ENCODE measurements at places on chromosomes 2 and 18.

- no peak for DNase-seq
These were observed 318.8 kb upstream of the EPAS1 start for GRCh38 chr2:45978302-45978859.

DNA sequence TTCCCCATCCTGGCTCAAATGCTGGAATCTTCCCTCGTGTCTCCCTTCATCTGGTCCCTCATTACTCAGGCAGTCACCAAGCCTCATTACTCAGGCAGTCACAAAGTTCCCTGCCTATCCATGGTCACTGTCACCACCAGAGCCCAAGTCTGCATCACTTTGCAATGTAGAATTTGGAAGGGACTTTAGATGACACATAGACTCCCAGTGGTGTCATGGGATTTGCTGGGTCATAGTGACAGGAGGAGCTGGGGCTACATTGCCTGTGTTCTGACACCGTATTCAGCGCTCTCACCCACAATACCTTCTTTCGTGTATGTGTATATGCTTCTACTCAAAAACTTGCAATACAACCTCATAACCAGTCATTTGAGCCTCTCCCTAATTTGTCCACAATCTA is 2.1 kb upstream of the EMILIN1 start:
- no peak for DNase-seq

DNA sequence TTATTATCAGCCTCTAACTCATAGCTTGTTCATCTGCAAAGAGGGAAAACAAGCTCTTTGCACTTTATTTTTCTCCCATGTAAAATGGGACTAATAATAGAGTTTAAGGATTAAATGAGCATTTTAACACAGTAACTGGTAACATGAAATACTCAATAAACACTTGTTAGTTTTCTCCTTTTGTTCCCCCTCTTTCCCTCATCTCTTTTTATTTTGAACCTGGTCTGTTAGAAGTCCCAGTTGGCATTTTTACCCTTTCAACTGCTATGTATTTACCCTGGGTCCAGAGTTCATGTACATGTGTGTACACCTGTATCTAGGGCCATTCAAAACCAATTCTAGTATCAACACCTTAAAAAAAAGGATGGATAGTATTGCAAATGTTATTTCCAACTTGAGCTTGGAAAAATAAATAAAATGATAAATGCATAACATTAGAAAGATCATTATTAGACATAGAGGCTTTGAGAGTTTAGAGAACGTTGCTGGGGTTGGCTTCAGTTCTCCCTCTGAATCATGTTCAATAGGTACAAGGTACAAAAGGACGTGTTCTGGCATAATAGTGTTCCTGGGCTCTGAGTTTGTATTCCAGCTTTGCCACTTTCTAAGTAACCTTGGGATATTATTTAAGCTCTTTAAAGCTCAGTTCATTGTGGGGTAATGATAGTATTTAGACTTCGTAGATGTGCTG is 5.2 kb upstream of the VPS54 start:
- no peak for DNase-seq

GRCh38 chr18:79750980-79751571 is 46.7 kb upstream of the KCNG2 start:
- DNase-seq: no peak

- DNase-seq: no peak
These were observed 29.9 kb upstream of the AGAP1 start for GRCh38 chr2:235463893-235464292.

DNA sequence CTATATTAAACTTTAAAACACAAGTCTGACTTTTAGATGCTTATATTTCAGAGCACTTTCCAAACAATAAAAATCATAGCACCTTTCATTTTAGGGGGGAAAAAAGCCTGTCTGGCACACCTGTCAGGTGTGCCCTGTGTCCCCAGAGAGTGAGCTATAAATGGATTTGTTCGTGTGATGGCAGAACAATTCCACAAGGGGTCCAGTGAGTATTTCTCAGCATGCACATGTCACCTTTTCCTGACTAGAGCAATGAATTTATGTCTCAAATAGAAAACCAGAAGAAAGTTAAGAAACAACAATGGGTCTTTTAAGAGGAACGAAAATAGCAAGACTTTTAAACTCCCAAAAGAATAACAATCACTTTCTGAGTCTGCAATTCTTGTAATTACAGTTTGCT is 55.9 kb downstream of the ACVR1C start:
- DNase-seq: no peak

GRCh38 chr2:120908314-120908975 is 172.8 kb downstream of the GLI2 start:
- DNase-seq: no peak

DNA sequence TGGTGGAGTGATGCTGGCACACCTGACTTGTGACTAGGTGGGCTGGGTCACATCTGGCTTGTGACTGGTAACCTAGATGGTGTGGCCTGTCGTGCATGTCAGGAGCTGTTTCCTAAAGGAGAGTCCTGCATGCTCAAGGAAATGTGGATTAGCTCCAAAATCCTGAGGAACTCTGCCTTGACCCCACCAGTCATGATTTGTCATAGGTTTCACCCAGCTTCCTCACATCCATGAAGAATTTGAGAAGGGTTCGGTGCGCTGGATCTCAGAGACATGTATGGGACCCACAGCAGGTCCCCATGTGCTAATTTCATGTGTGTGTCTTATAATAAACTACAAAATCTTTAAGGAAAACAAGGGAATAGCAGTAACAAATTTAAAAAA is 107.2 kb downstream of the COL6A3 start:
- no peak for DNase-seq

DNA sequence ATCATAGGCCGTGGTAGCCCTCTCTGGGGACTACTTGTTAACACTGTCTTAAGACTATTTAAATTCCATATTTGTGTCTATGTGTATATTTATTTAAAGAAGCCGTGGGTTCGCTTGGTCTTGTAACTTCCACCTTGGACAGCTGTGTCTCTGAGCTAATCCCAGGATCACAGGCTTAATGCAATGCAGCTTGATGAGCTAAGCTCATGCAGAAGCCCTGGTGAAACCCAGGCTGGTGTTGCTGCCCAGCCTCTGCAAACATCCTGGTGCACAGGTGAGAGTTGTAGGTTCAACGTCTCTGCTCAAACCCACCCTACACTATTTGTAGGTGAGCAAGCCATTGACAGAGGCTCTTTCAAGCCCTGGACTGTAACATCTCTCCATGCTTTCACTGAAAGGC is 211.8 kb downstream of the FAM210A start:
- DNase-seq: no peak

DNA sequence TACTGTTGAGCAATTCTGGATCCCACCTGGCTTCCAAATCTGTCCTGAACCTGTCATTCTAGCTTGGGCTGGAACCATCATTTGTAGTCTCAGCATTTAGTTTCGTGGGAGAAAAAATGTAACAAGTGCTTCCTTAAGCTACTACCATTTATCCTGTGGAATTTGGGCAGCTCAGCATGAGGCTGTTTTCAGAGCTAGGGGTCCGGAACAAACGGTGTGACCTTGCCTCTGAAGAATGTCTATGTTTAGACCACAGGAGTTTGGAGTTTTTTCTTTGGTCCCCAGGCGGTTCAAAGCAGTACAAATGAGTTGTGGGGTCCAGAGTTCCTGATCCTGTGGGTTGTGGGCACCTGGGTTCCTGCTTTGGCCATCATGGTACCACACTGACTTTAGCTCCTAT is 59.1 kb upstream of the TMEM178A start:
- no peak for DNase-seq

DNA sequence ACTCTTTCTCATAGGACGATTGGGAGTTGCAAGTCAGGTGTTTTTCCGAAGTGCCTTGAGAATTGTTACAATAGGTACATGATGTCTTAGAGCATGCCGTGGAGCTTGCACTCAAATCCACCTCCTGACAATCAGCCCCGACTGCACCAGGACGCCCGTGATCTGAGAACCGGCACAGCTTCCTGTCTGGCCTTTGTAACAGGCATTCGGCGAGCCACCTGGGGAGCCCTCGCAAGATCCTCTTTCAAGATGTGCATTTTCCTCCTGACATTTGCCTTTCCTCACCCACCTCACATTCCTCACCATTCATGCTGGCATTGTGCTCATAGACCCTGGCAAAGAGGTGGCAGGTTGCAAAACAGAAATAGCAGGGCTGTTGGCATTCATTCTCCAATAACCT is 427.3 kb downstream of the GALR1 start:
- DNase-seq: no peak

- DNase-seq: no peak
These were observed 246.6 kb downstream of the SS18 start for GRCh38 chr18:25843791-25844190.

DNA sequence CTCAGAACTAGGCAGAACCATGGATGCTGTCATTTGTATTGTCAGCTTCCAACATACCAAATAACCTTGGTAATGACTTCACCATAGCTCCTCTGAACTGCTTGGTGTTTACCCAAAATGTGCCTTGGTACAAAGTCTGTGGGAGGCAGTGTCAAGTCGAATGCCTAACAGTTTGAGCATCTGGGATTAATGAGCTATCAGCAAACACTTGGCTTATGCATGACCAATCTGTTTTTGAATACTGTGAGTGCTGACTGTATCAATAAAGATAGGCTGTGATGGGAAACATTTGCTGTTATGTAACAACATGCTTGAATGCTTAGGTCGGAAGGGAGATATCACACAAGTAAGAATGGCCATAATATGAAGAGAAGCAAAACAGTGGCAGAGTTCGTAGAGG is 455.4 kb downstream of the CMPK2 start:
- DNase-seq: no peak

DNA sequence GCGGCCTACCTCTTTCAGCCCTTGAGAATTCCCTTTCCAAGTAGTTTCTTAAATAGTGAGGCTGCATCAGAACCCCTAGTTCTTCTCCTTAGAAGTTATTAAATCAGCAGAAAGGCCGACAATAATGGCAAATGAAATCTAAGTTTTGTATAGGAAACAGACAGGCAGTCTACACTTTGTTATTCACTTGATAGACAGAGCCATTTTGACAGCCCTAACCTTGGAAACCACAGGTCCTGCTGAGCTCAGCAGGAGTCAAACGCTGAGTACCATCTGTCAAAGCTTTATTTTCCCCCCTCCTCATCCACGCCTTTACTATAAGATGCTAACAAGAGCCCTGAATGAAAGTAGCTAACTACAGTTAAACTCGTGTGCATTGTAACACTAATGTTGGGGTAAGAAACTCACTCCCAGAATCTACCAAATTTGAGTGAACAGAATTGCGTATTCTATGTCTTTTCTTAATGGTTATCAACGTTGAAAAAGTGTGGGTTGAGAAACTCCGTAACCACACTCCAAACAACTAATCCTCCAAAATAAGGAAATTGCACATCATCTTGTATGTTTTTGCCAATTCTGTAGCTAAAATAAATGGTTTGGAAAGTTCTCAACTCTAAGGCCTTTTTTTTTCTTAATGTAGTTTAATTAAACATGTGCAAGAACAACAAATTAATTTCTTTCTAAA is 90.6 kb upstream of the EFEMP1 start:
- DNase-seq: no peak

DNA sequence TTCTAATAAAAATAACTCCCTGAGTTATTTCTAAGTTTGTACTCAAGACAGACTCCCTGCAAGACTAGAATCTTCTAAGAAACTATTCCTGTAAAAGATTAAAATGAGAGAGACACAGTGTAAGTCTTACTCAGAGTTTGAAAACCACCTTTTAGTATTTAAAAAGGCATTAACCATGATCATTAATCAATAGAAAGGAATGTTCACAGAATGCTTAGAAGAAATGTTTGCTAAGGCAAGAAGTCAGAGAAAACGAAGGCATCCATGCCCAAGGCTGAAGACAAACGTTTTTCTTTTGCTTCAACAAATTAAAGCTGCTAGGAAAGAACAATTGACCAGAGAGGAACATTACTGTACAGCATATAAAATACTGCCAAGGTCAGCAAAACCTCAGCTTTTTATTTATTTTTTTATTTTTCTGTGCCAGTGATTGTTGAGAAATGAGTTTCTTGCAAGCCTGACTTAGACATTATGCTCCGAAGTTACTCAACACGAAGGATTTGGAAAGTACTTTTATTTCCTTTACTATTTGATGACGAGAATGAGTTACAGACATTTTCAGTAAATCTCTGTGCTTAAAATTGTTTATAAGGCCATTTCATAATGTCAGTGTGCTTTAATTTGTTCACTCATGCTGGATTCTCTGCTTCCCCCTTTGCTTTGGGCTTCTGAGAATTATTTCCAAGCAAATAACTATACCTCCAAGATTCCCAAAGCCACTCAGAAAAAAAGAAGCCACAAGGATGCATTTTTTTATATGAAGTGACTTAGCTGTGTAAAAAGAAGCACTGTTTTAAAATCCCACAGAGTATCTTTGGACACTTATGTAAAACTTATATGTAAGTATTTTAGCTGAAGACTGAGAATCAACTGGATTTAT is 20.5 kb downstream of the RND3 start:
- DNase-seq: no peak

- no peak for DNase-seq
These were observed 137.6 kb upstream of the HNMT start for GRCh38 chr2:137826373-137827372.

- no peak for DNase-seq
These were observed 211.6 kb upstream of the SMAD7 start for GRCh38 chr18:49162226-49162864.

- no peak for DNase-seq
These were observed 208.2 kb downstream of the SH3RF3 start for GRCh38 chr2:109337221-109337620.

DNA sequence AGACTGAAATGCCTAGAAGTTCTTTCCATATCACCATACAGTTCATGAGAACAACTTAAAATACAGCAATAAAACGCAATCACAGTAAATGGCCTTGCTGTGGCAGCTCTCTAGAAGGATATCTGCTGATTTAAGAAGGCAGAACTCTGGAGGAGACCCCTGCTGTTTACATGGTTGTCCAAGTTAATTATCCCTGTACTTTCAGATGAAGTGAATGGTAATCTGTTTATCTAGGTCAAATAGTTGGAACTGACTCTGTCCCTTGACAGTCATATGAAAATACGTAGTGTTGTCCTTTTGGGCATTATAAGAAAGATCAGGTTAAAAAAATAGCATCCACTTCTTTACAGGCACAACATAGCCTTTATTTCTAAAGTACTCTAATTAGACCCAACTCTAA is 115.6 kb downstream of the COLEC12 start:
- DNase-seq: no peak

- no peak for DNase-seq
These were observed 147.2 kb upstream of the L3MBTL4 start for GRCh38 chr18:6561862-6562291.

DNA sequence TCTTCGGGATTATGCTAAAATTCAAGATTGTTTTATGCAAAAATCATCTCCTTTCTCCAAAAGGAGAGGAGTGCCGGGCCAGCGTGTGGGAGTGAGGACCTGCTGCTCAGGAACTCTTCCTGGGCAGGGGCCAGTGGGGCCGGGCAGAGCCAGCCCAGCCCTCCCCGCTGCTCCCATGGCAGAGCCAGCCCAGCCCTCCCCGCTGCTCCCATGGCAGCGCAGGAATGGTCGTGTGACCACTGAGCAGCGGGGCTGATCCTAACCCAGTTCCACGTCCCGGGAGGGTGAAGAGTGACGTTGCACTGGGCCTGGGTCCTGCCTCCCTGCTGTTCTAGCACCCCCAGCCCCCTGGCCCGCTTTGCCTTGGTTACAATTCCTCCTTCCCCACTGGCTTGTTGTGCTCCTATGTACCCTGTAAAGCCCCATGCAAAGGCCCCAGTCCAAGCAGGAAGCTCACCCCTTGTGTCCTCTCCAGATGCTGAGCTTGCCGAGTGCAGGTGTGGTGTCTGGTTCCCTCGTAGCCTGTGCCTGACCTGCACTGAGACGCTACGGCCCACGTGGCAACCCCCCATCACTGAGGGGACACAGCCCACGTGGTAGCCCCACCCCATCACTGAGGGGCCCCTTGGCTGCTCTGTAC is 11.4 kb upstream of the NEU4 start:
- DNase-seq: no peak

GRCh38 chr2:153536115-153536514 is 57.6 kb upstream of the RPRM start:
- DNase-seq: no peak

GRCh38 chr2:98311090-98311489 is 35.2 kb upstream of the CNGA3 start:
- no peak for DNase-seq
